ENCODE measurements at places on chromosomes 6 and 20.

DNA sequence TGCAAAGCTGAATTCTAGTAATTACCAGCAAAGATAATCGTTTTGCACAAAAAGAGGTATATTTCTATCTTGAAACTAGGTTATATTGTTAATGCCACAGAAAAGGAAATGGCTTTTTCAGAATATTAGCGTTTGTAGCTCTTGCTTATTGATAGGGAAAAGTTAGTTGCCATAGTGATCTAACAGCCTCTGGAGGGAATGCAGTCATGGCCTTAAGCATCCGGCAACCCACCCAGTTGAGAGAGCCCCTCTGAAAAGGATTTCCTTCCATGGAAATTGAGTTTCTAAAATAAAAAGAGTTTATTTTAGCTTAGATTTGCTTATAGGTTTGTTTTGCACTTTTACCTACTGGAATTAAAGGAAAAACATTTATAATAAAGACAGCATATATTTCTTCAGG is 224.5 kb downstream of the BCKDHB start:
- DNase-seq, result no peak

GRCh38 chr20:37494301-37494700 is 26.7 kb upstream of the NNAT start:
- no peak for DNase-seq

- DNase-seq, result no peak
Measured at GRCh38 chr6:134758621-134759020, 191.3 kb downstream of the ALDH8A1 start.

- DNase-seq, result no peak
Measured at GRCh38 chr6:1635305-1636010, 25.7 kb downstream of the FOXC1 start.

DNA sequence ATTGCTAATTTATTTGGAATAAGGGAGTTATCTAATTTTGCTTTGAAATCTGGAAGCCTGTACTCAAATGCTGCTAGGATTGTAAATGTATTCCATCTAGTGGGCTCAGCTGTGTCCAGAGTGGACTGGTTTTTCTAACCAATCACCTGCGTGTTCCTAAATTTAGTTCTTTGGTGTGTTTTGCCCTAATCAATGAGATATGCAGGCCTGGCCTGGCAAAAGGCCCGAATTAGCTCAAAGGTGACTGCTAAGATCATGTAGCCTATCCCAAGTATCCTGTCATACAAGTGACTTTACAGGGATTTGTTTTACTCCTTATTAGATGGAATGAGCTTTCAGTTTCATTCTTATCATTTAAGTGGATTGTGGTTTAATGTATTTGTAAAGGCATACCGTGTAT is 51.3 kb upstream of the ARMC2 start:
- DNase-seq, result no peak

Measured in NCI-H2029 treated with DMSO at 0.1 percent for 48 hours (cell line).